Nucleus accumbens (tissue), 56 donors: ENCODE measurements at places on chromosomes 12 and 14.

DNA sequence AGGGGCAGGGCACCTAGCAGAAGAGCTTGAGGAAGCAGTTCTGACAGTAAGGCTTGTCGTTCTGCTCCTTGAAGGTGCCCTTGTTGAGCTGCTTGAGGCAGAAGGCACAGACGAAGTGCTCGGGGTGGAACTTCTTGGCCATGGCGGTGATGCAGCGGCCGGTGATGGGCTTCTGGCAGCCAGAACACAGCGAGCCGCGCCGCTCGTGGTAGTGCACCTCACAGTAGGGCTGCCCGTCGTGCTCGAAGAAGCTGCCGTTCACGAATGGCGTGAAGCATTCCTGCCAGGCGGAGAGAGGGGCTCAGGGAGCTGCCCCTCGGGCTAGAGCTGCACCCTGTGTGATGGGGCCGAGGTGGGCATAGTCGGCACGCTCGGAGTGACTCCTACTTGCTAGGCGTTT, 11.4 kb upstream of the RPLP0 start:
- DNase-seq = no peak

- DNase-seq = no peak
Observed at GRCh38 chr12:76152181-76152807, 67.8 kb upstream of the NAP1L1 start.

DNA sequence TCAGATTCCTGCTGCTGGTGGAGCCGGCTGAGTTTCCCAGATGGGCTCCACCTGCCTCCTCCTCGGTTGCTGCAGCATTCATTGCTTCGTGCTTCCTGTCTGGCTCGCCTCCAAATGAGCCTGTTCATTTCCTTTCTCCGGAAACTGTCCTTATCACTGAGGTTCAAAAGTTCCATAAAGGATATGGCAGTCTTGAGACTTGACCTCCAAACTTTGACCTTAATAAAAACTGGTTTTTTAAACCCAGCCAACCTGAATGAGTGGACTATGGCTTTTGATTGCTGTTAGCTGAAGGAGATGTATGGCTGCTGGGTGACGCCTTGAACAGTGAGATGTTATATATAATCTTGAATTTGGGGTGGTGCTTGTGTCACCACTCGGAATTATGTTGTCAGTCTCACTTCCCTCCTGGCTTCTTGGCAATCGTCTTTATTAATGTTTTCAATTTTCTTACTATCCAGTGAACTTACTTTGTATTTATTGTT, 62.7 kb downstream of the RASSF3 start:
- DNase-seq = no peak

DNA sequence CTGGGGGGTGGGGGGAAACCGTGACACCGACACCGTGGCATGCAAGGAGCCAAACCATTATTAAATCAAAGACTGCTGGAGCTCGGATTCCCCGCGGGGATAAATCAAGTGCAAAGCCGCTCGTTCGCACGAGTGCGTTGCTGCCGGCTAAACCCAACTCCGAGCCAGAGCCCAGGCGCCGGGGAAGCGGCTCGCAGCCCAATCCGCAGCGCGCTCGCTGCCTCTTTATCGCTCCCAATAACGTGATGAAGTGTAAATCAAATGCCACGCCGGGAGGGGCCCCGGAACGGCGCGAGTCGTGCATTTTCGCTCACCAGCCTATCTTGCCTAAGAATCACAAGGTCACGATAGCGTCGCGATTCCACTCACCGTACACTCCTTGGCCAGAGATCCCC, 1.3 kb downstream of the MDGA2 start:
- no peak for DNase-seq

- DNase-seq = no peak
Observed at GRCh38 chr14:71163842-71164629, 256.8 kb downstream of the PCNX1 start.

- DNase-seq = no peak
Observed at GRCh38 chr12:129325566-129325965, 472.3 kb downstream of the GLT1D1 start.

DNA sequence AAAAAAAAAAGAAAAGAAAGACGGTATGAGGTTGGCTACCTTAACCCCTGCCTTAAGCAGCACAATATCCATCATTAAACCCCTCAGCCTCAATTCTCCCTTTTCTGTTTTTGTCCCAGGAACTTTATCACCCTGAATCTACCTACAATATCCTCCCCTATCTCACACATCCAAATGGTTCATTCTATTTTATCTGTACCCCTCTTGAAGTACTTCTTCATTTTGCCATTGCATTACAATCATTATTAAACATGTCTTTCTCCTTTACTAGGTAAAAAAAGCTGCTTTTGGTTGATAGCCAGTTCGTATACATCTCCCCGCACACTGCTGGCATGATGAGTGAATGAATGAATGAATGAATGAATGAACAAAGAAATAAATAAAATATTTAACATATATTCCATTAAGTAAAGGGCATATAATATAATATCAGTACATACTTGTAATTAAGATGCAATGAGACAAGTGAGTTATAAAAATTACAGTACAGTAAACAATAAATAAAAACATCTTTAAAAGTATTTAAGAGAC, 364 bp upstream of the GPR65 start:
- DNase-seq = no peak

- no peak for DNase-seq
Observed at GRCh38 chr12:124078800-124079199, 105.8 kb downstream of the ZNF664 start.

- DNase-seq = no peak
Observed at GRCh38 chr12:115756271-115756670, 521.2 kb downstream of the MED13L start.

DNA sequence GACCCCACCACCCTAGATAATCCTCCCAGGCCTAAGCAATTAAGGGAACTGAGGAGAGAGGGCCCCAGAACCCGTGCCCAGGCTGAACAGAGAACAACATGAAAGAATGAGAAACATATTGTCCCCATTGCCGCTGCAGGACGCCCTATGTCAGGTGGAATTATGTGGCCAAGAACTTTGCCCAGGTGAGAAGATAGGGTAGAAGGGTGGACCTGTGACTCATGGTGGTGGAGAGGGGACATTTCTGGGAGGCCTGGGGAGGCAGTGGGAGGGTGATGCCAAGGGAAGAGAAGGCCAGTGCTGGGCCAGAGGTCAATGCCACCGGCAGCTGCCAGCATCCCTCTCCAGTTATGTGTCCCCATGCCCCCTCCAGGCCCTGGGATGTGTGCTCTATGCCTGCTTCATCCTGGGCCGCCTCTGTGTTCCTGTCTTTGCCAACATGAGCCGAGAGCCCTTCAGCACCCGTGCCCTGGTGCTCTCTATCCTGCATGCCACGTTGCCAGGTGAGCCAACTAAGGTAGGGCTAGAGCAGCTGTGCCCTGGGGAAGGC, 15.5 kb downstream of the SOAT2 start:
- DNase-seq = no peak

- DNase-seq = no peak
Observed at GRCh38 chr14:89491711-89492381, 74.8 kb upstream of the FOXN3 start.

DNA sequence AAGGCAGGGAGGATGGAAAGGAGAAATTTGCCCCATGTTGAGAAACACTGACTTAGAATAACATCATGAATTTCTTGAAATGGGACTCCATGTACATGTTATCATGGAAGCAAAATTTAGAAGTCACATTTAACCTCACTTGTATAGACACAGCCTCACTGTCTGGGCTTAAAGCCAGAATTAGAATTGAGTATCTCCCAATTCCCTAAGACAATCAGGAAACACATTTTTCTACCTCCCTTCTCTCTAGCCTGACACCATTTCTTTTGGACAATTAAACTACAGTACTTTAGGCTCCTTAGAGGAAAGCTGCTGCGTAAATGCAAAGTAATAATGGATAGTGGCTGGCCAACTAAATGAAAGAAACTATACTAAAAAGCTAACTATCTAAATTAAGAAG, 795.5 kb downstream of the C12orf50 start:
- DNase-seq = no peak

DNA sequence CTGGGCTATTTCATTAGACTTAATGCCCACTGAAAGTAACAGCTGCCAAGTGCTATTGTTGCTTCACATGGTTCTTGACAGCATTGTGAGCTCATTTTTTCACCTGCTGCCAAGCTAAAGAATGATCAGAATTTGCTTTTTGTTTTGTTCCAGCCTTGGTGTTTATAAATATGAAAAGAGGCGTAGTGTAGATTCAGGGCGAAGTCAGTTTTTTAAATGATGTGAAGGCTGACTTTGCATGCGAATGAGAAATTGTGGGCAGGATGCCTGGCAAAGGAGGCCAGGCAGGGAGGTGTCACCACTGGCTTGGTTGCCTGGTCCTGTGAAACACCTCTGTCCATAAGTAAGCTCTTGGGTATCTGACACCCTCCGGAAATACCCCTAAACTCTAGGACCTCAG, 93.3 kb upstream of the NAP1L1 start:
- no peak for DNase-seq

GRCh38 chr12:89135976-89136634, 216.2 kb downstream of the DUSP6 start:
- no peak for DNase-seq

- DNase-seq = no peak
Observed at GRCh38 chr12:117832459-117833457, 136.0 kb downstream of the KSR2 start.
